ENCODE measurements at places on chromosomes 7 and 10.

GRCh38 chr7:78476851-78477405, 678.4 kb downstream of the PHTF2 start:
- peak; percentile 24 for DNase-seq

GRCh38 chr10:80413271-80413996, 5.1 kb downstream of the PRXL2A start:
- DNase-seq = peak; percentile 91

DNA sequence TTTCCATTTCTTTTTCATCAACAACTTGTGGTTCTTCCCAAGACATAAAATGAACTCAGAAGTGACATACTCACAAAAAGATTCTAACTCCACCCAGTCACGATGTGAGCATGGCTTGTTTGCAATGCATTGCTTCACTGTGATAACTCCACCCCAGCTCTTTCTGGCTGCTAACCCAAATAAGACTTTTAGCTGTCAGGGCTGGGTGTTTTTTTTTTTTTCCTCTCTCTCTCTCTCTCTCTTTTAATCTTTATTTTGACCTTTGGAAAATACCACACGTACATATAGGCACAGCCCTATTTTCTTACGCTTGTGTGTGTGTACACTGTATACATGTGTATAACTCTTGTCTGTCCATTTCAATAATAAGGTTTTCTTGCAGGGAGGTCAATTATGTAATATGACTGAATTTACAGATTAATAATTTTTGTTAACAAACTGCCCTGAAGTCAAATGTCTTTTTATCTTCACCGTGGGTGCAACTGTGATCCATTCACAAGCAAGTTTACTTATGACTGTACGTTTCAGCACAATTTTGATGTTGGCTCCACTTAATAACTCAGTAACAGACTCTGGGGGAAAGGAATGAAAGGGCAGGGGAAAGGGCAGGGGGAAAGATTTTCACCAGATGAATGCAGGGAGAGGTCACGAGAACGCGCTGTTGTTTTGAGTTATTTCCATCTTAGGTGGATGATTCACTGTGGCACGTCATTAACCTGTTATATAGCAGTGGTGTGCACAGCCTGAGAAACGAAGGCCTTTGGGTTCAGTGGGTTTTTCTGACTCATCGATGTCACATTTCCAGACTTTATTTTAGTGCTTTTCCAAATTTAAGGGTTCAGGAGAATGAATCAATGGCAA, 49.1 kb downstream of the APBB1IP start:
- DNase-seq = peak; percentile 71

GRCh38 chr7:158470336-158470735, 117.3 kb downstream of the PTPRN2 start:
- DNase-seq = no peak

- DNase-seq = no peak
Observed at GRCh38 chr10:73916761-73917470, 6.0 kb downstream of the PLAU start.

- DNase-seq = no peak
Observed at GRCh38 chr10:6474871-6475270, 105.2 kb downstream of the PRKCQ start.

DNA sequence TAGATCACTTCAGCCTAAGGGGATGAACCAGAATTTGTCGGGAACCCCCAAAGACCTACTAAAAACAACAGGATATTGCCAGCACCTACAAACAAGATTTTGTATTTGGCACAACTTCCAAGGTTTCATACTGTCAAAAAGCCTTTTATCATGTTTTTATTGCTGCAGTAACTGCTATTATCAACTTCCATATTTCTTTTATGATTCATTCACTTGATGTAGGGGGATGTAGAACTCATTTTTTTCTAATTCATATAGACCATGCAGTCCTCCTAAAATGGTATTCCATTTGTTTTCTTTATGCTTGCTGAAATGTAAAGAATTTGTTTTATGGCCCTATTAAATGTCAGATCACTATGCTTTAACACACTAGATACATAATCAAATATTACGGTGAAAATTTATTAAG, 30.0 kb upstream of the WNT16 start:
- peak; percentile 50 for DNase-seq

DNA sequence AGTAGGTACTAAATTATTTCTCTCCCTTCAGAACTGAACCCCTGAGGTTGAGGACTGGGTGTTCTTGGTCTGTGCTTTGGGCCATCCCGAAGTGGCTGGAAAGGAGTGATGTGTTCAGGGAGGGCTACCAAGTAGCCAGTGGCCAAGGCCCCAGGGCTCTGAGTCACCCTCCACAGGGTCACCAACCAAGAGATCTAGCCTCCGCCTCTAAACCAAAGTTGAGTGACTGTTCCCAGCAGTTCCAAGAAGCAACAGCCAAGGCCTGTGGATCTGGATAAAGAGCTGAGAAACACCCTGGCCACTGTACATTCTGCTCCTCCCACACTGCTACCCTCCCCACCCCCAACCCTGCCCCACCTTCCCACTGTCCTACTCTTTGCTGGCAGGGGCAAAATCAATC, 35.5 kb upstream of the KCNMA1 start:
- DNase-seq = peak; percentile 13

DNA sequence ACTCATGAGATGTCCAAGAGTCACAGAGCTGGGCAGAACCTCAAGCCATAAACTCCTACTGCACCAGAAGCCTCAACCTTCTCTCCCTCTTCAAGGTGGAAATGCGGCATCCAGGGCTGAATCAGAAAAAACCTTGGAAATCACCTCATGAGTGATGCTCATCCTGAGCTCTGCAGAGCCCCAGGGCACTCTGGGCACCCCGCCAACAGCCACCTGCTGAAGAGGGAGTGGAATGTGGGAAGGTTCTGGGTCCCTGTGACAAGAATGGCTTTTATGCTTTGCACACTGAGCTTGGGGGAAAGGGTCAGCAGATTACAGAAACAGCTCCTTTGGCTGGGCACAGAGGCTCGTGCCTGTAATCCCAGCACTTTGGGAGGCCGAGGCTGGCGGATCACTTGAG, 18.8 kb downstream of the NUDT1 start:
- no peak for DNase-seq

GRCh38 chr7:40331915-40332314, 197.1 kb downstream of the SUGCT start:
- peak; percentile 78 for DNase-seq

- peak; percentile 95 for DNase-seq
Observed at GRCh38 chr10:89516149-89516832, 19.1 kb downstream of the SLC16A12 start.

DNA sequence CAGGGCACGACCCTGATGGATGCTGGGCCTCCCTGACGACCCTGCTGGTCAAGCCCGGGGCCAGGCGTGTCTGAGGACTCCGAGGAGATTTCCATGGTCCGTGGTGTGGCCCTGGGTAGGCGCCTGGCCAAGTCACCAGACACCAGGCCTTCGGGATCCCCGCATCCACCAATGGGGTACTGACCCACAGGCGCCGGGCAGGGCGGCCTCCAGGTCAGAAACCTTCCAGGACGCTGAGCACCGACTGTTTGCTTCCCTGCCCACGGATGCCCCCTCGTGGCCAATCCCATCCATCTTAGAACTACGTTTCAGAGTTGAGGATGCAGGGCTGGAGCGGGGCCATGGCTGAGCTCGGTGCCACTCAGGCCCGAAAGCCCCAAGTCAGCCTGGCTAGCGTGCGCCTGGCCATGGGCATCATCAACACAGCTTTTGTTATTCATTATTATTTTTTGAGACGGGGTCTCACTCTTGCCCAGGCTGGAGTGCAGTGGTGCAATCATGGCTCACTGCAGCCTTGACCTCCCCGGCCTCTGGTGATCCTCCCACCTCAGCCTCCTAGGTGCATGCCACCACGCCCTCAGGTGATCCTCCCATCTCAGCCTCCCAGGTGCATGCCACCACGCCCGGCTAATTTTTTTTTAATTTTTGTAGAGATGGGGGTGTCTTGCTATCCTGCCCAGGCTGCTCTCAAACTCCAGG, 7.1 kb upstream of the AMZ1 start:
- DNase-seq = peak; percentile 58

GRCh38 chr7:26629696-26630095, 234.7 kb downstream of the SKAP2 start:
- DNase-seq = no peak

DNA sequence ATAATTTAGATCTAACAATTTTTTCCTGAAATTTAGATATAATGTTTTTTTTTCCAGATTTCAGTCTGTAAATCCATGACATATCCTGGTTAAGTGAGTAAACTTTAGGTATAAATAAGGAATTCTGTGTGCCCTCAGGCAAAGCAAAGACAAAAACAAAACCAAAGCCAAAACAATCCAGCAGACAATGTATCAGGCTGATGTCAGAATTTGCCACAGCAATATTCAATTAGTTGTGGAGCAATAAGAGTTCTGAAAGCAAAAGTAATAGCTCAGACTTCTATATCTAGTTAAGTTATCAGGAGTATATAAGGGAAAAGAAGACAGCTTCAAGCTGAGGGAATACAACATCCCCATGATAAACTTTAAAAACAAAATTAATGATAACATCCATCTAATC, 82.0 kb downstream of the MKX start:
- DNase-seq = no peak

DNA sequence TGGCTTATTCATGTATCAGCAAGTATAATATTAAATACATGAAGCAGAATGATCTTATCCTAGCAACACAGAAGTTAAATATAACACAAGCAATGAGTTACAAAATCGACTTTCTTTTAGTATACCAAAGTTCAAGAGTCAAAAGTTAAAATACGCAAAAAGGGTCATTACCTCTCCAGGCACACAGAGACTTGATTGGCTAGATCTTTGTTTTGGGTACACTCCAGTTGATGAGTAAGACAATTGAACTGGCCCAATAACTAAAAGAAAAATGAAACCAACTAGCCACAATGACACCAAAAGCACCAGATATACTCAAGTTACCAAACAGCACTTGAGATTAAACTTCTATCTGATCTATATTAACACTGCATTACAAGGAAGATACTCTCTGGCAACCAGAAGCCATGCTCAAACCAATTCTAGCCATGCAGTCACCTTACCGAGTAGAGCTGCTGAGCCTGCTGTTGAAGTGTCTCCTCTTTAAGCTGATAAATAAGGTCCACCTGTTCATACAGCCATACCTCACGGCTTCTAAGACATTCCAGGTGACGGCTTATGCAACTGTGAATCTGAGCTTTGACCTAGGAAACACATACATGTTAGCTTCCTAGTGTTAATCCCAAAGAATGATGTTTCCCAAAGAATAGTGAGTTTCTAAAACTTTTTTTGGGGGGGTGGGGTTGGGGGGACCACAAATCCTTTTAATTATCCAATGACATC, 15.6 kb downstream of the NCOA4 start:
- no peak for DNase-seq

- DNase-seq = no peak
Observed at GRCh38 chr10:50579491-50580261, 44.1 kb downstream of the SGMS1 start.

DNA sequence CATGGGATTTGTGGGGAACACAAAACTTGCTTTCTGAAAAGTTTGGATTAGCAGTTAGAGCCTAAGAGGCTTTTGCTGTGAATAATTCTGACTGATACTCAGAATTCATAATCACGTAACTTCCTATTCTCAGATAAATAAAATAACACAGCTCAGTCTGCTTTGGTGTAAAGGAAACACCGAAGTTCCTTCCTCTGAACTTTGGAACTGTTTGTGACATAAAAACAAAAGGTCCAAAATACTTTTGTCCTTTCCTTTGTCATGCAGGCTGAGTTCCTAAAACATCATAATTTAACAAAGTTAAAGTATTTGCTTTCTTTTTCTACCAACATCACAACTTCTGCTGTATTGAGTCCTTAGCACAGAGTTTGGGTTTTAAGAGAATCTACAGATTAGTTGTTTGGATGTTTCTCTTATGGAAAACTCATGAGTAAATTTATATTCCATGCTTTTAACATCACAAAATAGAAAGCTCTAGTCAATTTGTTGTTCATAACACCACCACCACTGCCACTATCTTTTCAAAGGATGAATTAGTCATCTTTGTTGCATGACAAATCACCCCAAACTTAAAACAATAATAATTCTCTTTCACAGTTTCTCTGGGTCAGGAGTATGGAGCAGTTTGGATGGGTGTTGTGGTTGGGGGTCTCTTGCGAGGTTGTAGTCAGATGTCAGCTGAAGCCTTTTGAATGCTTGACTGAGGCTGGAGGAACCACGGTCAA, 123.4 kb downstream of the REEP3 start:
- DNase-seq = no peak

- DNase-seq = peak; percentile 18
Observed at GRCh38 chr7:91912494-91912893, 28.2 kb upstream of the AKAP9 start.

- DNase-seq = no peak
Observed at GRCh38 chr10:95815133-95815532, 59.2 kb downstream of the ENTPD1 start.

DNA sequence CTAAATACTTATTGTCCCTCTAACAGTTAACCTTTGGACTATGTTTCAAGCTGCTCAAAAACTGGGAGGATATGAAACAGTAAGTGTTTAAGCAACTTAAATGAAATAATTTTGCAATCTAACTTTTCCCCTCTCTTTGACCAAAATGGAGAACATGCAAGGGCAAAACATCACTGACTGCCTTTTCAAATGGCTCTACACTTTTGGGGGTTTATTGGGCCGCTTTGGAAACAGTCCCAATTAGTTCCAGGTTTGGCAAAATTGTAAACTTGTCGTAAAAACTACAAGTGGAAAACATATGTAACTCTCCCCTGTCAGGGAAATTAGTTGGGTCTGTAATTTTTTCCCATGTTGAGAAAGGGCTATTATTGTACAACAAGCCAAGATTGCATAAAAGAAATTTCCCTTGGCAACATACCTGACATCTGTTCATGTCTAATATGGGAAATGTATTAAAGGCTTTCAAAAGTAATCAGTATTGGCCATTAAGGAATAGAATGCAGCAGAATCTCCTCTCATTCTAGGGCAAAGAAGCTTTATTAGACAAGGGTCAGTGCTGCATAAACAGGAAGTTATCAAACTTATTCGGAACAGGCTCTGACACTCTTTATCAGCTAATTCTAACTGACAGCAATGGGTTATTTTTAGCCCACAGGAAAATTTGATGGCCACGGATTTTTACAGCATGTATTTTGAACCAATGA, 157.9 kb downstream of the ARID5B start:
- DNase-seq = no peak

GRCh38 chr10:97842656-97843280, 6.9 kb upstream of the GOLGA7B start:
- DNase-seq = peak; percentile 9

- DNase-seq = no peak
Observed at GRCh38 chr10:18984531-18984930, 64.1 kb upstream of the MALRD1 start.

DNA sequence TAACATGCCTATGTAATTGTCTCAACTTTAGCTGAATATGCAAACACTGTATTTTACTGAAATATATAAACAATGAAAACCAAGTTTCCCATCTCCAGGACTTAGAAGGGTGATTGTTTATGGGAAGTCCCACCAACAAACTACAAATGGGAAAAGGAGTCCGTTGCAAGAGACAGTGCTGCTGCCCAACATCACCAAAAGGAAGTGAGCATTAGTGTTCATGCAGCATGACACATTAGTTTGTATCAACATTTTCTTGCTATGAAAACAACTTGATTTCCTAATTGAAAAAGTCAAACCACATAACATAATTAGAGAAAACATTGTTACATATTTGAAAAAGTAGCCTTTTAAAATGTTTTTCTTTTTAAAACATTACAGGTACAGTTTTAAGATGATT, 138.5 kb downstream of the ZNF438 start:
- no peak for DNase-seq
